ENCODE measurements at places on chromosomes 3 and 15.

DNA sequence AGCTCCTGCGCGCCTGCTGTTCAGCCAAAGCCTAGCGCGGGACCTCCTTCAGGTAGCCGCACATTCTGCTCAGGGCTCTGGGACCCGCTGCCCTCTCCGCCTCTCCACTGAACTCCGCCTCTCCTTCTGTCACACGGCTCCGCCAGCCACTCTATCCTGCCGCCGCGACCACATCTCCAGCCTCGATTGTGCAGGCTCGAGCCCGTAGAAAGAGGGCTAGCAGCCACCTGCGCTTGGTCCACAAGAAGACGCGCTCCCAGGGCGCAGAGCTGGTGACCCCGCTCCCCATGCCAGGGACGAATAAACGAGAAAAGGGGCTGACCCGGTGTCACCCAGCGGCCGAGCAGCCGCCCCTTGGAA lies 1.1 kb upstream of the VIPR1 start:
- DNase-seq: no peak

GRCh38 chr15:40290918-40291574 lies 8.2 kb upstream of the ANKRD63 start:
- peak; percentile 62 for DNase-seq

DNA sequence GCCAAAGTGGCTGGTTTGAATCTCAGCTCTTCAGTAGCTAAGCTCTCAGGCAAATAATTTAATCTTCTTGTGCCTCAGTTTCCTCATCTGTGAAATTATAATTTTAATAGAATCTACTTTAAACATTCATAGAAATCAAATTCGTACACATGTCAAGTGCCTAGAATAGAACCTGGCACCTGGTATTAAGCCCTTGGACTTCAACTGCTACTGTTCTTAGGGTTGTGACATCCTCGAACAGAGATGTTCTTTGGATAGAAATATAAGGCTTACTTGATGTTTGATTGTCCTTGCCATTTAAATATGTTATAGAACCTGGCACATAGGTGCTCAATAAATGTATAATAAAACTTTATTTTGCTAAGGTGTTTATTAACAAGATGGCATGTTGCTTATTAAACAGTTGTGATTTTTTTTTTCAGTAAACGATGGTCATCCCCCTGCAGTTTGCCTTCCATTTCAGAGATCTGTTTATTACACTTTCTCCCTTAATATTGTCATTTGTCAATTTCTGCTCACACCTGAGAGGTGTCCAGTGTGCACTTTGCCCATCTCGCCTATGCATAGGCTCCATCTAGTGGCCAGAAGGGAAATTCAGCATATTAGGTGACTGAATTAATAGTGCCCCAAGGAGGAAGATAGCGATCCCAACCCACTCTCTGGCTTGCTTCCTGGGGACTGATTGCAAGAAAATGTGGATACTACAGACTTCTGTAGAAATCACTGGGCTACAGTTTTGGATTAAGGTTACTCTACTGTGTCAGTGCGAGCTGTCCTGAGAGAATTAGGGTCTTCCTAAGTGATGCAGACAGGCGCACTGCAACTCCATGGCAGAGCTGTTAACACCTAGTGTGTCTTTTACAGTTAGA lies 10.7 kb downstream of the IGF1R start:
- DNase-seq: no peak

DNA sequence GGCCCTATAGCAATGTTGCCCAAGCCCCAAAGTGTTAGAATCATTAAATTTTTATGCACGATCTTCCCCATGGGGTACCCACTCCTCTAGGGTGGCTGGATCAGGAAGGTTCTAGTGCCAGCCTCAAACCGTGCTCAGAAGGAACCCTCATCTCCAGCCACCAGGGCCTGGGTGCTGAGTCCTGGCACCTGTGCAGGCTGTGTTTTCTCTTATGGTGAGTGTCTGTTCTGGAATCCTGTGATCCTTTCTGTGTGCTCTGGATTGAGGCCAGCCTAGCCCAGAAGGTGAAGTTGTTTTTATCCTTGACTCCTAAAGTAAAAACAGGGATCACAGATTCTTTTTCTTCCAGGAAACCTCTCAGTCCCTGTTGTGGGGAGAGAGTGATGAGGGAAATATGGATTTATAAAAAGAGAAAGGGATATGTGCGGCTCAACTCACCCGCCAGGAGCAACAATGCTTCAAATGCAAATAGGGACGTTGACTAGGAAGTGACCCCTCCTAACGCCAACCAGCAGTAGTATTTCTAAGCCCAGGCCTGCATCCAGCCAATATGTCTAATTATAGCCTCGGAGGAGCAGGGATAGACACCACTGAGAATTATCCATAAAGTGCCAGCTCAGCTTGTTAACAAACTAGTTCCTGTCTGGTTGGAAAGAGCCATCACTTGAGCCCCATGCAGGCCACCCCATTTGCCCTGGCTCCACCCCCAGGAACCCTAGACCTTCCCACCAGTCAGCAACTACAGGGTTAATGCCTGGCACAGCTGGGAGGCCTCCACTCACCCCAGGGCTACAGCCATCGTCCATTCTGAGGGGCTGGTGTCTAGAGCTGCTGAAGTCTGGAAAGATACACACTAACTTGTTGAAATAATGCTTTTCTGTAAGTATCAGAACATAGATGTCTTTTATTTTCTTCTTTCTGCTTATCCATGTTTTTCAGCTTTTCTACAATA lies 513.5 kb upstream of the PROK2 start:
- no peak for DNase-seq

- DNase-seq: no peak
These were observed 138.3 kb downstream of the LRIG1 start for GRCh38 chr3:66362541-66362941.

- no peak for DNase-seq
These were observed 5.9 kb downstream of the ACSBG1 start for GRCh38 chr15:78228356-78228996.

DNA sequence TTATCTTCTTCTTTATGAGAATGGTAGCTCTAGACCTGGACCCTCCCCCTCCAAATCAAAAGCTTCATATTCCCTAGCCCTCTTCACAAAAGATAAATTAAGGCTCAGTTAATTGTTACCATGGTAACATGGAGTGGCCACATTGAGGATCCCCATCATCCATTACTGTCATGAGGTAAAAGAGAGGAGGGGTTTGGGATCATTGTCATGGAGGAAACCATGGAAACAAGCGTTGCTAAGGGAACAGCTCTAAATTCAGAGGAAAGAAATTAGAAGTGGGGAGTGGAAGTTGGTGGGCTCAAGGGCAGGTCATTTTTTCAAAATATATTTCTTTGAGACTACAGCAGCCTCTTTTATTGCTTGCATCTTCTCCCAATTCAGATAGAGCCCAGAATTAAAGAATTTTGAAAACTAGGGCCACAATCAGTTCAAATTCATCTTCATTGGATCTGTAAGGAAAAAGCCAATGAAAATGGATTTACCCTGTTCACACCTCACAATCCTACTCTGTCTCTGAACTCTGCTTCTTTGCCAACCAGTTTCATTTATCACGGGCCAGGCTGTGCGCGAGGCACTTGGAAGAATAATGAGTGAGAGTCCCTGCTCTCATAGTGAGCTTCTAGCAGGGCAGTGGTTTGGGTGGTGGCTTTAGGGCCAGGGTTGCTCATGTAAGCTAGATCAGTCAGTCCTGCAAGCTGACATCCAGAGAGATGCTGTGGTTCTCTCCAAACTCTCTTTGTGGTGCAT lies 11.6 kb upstream of the AEN start:
- no peak for DNase-seq

DNA sequence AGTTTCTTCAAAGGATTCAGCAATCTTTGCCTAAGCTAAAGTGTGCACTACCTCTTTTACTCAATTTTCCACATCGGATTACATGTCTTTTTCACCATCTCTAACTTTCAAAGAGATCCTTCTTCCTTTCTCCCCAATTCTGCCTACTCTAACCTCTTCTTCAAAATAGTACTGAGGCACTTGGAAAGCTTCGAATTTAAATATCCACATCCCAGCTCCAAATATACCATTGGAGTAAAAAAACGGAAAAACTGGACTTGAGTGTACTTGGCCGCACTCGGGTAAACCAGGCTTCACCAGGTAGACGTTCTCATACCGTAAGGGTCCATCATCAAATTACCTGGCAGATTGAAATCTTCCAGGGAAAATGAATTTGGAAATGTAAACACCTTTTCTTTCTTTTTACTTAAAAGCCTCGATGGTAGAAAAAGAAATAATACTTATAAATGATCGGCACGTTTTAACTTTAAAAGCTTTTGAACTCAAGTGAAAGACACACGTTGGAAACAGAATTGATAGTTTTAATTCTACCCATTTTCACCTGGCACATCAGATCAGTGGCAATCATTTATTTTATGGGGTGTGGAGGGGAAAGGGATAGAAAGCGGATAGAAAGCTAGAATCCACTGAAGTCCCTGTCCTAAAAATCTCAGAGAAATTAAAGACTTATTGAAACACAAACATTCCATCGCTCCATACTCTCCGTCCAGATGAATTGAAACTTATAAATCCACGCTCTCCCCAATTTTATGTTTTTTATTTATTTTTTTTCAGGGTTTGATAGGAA lies 8.2 kb upstream of the MEIS2 start:
- DNase-seq: no peak

DNA sequence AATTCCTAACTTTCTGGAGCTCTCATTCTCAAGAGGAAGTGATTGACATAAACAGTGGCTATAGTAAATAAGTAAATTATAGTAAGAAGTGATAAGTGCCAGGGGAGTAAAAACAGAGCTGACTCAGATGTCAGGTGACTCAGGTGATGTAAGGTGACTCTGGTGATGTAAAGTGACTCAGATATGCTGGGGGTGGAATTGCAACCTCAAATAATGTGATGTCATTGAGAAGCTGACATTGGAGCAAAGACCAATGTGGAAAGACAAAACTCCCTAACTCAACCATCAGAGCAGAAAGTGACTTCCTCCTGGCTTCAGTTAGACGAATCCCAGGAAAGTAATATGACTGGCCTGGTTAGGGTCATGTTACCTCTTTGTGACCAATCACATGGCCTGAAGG lies 144.2 kb upstream of the SNTN start:
- DNase-seq: peak; percentile 28

DNA sequence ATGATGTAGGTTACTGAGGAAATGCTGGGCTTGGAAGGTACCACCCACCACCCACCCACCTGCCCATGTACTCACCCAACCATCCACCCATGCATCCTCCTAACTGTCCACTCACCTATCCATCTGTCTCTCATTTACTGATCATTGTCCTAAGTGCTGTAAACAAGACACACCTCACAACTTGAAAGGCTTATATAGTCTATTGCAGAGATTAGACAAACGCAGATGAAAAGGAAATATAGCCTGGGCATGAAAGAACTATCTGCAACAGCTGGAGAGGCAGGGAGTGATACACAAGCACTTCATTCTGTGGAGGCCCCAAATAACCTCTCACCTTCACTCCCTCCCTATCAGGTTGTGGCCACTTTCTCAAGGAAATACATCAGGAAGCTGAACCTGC lies 54.0 kb downstream of the DAPK2 start:
- no peak for DNase-seq

DNA sequence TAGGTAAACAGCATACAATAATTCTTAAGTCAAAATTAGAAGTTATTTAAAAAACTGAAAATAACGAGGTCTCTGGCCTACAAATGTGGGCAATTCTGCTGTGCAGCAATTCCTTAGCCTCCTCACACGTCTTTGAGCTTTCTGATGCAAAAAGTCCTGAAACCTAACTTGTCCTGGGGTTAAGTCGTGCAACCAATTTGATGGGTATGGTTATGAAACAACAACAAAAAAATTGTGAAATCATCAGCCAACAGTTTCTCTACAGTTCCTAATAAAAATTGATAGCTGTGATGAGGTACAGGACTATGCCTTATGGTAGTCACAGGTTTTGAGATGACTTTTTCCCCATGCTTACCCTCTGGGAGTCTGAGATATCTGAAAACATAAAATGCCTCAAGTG lies 6.5 kb upstream of the GLB1 start:
- DNase-seq: no peak

- no peak for DNase-seq
These were observed 24.1 kb upstream of the SNRK start for GRCh38 chr3:43262194-43262593.

- no peak for DNase-seq
These were observed 7.1 kb upstream of the PLCB2 start for GRCh38 chr15:40314723-40315276.

GRCh38 chr3:79211586-79212359 lies 556.0 kb downstream of the ROBO1 start:
- no peak for DNase-seq

- no peak for DNase-seq
These were observed at the start of gene HTR3D for GRCh38 chr3:184031187-184031792. Gene HTR3D (plus strand): TSS chr3:184031742. CDS start chr3:184031742, 0 bp downstream.

DNA sequence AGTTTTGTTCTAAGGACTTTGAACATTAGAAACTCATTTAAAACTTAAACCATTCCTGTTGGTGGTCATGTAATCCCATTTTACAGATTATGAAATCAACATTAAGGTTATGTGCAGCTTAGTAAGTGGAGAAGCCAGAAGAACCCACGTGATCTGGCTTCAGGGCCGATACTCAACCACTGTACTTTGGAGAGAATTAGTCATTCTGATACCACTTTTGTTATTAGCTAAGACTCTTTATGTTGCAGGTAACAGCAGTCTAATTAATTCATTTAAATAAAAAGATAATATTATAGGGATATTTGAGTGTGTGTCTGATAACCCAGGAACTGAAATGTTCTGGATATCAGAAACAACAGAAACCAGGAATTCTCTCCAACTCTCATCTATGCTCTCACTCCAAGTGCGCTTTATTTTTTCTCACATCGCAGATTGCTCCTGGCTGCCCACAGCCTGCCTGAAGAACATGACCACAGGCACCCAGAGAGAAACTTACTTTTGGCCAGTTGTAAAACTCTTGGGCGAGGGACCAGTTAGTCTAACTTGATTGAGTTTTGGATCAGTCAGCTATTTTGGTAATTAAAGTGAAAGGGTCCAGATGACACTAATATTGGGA lies 25.2 kb downstream of the UBE2E1 start:
- no peak for DNase-seq

DNA sequence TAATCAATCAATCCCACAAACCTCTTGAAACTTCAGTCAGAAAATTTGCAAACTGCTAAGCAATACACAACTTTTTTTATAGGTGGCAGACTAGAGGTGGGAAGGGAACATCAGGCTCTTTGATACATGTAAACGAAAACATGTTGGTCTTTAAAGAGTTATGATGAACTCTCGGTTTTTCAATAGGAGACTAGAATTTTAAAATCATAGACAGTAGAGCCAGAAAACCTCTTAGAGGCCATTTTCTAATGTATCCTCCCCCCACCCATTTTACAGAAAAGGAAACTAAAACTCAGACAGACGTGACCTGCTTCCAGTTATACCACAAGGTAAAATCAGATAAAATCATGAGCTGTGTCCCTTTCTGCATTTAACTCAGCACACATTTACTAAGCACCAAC lies 179.1 kb upstream of the LPP start:
- DNase-seq: no peak
